ENCODE measurements at places on chromosomes 13 and 19.

DNA sequence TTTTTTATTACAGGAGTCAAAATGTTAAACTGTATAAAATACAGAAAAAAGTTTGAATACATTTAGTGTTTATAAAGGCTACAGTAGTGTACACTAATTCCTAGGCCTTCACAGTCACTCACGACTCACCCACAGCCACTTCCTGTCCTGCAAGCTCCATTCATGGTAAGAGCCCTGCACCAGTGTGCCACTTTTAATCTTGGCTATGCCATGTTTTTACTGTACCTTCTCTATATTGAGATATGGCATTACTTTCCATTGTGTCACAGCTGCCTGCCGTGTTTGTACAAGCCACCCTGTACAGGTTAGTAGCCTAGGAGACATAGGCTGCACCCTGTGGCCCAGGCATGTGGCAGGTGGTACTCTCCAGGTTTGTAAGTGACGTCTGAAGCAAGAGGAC lies 32.1 kb downstream of the C1QTNF9 start:
- DNase-seq, result no peak

GRCh38 chr13:93413972-93414717 lies 187.5 kb downstream of the GPC6 start:
- no peak for DNase-seq

DNA sequence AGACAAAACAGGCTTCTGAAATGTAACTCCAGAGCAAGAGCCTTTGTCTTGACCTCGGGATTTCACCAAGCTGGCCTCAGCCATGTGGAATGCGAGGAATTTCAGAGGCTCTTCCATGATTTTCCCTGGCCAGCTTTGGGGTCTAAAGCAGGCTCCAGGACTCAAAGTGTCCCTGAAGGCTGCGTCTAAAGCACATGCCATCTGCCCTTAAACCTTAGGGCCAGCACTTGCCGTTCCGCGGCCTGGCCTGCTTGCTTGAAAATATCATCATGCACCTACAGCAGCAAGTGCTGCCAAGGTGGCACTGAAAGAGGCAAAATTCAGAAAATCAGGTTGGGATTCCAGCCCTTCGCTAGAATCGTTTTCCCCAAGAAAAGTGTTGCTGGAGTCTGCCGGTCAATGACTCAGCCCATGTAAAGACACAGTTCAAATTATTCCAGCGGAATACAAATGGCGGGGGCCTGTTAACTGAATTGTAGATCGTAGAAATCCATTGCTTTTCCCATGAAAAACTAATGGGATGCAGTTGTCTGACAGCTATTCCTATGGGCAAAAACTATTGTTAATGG lies 105.7 kb upstream of the RAP2A start:
- no peak for DNase-seq

DNA sequence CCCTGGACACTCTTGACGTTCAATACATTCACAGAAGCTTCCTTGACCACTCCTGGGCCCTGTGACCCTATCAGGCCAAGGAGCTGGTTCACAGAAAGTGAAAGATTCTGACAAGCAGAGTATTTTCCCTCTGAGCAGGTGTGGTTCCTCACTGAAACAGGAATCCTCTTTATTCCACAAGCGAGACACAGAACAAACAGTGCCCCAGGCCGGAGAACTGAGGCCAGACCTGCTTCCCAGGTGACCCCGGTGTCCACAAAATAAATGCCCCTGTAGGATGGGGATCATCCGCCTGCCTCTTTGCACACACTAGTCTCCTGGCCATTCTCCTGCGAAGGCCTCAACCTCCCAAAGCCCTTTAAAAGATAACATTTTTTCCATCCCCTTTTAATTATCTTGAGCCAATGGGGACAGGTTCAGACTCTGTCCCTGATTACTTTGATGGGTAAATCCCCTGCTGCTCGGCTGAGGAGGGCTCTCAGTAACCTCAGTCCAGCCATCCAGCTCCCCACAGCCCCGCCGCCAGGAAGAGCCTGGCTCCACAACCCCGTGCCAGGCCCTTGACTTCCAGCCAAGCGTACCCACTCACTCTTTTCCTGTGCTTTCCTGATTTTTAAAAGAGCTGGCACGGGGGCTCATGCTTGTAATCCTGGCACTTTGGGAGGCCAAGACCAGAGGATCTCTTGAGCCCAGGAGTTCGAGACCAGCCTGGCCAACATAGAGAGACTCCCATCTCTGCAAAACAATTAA lies 129.1 kb downstream of the FOXO1 start:
- DNase-seq, result no peak

DNA sequence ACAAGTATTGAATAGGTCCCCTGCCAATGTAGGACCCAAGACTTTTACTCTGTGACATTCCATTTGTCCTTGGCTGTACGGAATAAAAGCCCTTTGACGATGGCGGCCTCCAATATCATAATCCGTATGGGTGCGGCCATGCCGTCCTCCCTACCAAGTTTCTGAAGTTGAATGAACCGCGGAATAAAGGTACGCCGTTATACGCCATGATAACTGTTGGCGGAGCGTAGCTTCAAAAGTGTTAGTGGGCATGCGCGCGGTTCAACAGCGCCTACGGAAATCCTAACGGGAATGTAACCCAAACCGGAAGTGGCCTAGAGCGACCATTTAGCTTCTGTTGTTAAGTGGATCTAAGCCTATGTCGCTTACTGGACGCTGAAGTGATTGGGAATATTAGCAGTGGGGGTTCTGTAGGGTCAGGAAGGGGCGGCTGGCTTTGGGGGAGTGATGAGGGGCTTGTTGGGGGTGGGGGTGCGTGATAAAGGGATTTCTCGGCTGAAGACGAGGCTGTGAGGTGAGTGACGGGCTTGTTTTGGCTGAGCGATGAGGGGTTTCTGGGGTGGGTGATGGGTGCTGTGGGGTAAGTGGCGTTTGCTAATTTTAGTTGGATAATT lies at the start of gene ZNF175:
Gene ZNF175, plus strand, starts transcription at position 322 of the 614 bp plus-strand sequence. CDS start 2,047 bp downstream, outside the sequence.
- peak; percentile 92 for DNase-seq

- no peak for DNase-seq
Observed at GRCh38 chr19:47521473-47522180, 6.8 kb upstream of the NAPA start.

DNA sequence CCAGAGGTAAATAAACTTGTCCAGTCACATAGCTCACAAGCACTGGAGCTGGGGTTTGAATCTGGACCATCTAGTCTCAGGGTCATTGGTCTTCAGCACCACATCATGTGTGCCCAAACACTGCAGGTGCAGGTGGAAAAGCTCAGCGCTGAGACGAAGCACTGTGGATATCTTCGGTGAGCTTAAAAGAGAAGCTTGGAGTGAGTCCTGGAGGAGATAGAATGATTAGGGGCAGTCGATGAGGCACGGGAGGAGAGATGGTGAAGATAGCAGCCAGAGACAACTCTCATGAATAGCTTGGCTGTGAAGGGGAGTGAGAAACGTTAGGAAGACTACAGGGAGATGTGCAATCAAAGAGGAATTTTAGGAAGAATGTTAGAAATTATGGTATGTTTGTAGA lies 389.3 kb downstream of the FGF9 start:
- DNase-seq, result no peak

DNA sequence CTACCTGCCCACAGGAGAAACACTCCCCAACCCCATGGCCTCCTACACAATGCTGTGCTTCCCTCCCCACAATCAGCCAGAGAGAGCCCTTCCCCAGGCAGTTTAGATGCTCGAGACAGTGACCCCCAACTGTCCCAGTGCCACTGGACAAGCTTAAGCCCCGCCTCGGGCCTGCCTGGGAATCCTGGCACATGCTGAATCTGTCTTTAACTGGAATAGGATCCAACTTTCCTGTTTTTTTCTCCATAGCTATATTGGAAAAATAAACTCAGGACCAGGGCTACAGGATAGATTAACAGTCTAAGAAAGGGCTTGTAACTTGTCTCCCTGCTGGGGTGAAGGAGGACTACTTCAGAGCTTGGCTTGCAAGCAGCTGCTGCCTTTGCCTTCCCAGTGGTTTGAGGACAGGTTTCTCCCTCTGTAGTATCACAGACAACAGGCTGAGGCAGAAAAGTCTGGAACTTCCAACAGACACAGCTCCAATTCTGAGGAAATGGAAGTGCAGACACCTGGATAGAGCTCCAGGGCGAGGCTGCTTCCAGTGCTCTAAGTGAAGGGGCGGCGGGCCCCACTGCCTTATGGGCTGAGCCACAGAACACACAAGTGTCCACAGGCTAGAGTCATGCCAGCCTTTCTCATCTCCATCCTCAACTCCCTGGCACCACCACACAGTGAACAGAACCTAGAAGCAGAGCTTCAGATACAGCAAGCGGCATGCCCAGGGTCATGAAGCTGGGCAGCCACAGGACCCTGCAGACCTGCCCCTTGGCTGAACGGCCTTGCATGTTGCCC lies 228.3 kb downstream of the TUBA3C start:
- no peak for DNase-seq

DNA sequence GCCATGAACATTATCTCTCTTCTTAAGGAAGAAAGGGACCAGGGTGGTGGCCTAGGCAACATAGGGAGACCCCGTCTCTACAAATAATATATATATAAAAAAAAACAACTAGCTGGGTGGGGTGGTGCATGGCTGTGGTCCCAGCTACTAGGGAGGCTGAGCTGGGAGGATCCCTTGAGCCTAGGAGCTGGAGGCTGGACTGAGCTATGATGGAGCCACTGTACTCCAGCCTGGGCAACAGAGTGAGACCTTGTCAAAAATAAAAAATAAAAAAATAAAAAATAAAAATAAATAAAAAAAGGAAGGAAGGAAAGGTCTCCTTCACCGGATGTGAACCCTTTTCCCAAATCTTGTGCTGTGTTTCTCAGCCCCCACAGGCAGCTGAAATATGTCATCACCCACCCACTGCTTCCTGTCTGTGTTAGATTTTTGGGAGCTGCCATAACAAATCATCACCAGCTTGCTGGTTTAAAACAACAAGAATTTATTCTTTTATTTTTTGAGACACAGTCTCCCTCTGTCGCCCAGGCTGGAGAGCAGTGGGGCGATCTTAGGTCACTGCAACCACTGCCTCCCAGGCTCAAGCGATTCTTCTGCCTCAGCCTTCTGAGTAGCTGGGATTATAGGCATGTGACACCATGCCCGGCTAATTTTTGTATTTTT lies 9.5 kb upstream of the TSPAN16 start:
- DNase-seq, result no peak

DNA sequence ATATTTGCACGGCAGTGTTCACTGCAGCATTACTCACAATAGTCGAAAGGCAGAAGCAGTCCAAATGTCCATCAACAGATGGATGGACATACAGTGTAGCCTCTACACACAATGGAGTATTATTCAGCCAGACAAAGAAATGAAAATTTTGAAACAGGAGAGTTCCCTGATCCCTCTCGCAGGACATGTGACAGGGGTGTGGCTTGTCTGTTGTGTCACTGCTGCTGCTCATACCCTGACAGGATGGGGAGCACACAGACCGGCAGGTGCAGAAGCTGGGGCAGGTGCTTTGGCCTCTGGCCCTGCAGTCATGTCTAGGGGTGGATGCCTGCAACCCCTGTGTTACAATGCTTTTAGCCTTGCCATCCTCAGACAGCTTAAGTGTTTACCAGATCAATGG lies 204.3 kb downstream of the EFNB2 start:
- DNase-seq, result no peak

DNA sequence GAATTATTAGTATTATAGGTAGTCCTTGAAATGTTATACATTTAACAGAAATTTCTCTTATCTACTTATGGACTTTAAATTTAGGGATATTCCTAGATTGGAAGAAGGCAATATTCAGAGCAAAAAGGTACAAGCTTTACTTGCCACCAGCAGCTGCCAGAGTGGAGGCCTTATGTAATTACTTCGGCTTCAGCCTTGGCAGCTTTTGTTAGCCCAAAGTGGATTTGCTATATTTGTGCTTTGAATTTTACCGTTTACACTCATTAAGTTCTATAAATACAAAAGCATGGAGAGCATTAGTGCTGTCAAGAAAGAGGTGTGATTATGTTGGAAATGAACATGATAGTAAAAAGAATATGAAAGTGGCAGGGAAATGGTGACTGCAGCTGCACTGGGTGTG lies 319.9 kb downstream of the ATP8A2 start:
- DNase-seq, result no peak

GRCh38 chr19:34402074-34402600 lies 2.1 kb upstream of the PDCD2L start:
- no peak for DNase-seq

DNA sequence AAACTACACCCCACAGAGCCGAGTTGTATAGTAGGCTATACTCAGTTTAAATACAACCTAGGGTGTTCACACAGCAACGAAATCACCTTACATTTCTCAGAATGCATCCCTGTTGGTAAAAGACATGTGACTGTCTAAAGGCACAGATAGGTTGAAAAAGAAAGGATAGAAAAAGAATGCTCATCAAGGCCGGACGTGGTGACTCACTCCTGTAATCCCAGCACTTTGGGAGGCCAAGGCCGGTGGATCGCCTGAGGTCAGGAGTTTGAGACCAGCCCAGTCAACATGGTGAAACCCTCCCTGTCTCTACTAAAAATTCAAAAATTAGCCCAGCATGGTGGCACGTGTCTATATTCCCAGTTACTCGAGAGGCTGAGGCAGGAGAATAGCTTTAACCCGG lies 3.8 kb upstream of the IL17D start:
- no peak for DNase-seq

DNA sequence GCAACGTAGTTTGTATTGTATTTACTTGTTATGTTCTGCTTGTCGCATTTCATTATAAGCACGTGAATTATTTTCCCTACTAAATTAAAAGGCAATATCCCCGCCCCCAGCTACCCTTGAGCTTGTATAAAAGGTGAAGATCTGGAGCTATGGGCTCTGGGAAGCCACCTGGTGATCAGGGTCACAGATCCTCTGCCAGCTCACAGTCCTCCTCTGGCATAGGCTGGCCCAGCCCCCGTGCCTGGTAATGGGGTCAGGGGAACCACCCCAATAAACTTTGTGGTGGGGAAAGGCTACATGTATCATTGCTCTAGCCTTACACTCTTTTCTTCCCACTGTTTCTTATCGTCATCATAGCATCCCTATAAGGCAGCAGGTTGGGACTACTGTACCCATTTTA lies 190.2 kb upstream of the TSHZ3 start:
- no peak for DNase-seq

- peak; percentile 91 for DNase-seq
Observed at GRCh38 chr19:12194827-12195731, 32.2 kb downstream of the ZNF136 start.

- peak; percentile 24 for DNase-seq
Observed at GRCh38 chr19:48812094-48812929, 1.5 kb upstream of the BCAT2 start.

DNA sequence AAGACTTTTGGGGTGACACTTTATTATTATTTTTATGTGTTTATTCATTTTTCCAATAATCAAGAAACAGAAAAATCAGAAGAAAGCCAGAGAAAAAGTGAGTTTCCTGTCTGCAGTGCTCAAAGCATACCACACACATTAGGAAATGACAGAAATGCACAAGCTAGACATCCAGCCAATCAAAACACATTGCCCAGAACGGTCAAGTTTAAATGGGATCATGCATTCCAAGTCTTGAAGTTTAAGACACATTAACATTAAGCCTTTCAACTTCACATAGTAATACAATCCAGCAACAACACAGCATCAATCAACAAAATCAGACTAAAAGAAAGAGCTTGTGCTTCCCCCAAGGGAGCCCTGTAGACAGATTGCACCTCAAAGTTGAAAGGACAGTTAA lies 28.7 kb upstream of the MEDAG start:
- no peak for DNase-seq
